Amniotic stem cell (primary cell): ENCODE measurements at places on chromosomes 6 and 20.

DNA sequence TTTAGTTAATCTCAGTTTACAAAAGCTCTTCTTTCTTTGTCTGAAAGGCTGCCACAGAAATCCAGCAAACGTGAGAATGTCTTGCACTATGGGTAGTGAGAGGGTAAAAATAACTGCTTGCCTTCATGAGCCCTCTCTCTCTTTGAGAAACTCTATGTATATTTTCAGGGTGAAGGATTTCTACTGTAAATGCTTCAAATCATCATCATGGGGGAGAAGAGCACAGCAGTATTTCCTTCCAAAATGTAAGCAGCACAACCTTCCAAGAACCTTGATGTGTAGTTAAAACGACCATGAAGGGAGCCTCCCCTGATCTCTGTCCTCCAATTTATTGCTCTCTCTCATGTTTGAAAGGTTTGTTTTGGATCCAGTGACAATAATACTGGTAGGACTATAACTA is 141.3 kb upstream of the CENPW start:
- DNase-seq = no peak

DNA sequence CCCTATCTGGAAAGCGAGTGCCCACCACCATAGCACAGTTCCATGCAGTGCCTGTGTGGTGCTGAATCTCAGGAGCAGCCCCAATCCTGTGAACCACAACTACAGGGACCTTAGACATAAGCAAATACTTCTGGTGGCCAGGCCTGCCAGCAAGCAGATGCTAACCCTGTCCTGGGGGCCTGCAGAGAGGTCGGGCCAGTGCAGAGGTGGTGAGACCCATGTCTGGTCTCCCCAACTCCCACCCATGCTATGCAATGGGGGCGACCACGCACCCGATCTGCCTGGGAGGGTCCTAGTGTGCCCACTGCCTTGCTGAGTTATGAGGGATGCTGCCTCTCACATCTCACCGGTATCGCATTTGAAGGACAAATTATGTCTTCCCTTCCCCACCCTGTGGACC is 151.6 kb upstream of the ZNF337 start:
- DNase-seq = no peak

DNA sequence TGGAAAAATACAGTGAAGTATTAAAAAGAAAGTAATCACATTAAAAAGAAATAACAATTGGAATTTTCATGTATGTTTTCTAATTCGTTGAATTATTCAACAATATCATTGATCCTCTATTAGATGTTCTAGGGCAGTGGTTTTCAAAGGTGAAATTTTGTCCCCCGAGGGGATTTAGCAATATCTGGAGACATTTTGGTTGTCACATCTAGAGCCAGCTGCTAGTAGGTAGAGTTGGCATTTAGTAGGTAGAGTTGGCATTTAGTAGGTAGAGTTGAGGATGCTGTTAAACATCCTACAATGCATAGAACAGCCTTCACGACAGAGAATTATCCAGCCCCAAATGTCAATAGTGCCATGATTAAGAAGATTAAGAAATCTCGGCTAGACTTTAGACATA is 173.7 kb downstream of the BCAS1 start:
- DNase-seq = no peak

DNA sequence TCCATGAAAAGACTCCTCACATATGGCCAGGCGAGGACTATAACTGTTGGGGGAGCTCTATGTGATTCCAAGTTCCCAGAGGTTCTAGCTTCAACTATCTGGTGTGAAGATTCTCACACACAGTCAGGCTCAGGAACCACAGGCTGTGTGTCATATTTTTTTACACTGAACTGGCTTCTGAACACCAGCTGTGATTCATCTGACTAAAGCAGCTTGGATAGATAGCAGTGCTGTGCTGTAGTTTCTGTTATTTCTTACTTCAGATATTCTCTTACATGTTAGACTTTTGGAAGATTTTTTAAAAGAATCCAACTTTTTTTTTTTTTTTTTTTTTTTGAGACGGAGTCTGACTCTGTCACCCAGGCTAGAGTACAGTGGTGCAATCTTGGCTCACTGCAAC is 140.7 kb upstream of the MCHR2 start:
- DNase-seq = no peak

- no peak for DNase-seq
These were observed 17.4 kb downstream of the RSPH4A start for GRCh38 chr6:116633685-116634084.

DNA sequence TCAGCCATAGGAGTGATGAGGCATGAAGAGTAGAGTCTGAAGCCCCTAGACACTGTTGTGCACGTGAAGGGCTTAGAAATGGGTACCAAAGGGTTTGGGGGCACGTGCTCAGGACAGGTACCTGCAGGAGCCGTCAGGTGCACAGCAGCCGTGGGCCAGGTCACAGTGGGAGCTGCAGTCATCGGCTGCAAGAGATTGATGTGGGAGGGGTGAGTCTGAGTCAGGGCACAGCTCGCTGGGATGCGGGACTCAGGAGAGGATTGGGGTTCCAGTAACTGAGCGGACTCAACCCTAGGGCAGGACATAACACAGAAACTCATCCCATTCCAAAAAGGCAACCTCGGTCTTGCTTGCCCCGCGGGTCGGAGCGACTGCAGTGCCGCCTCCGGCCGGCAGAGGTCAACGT is 1.1 kb downstream of the DLK2 start:
- no peak for DNase-seq

GRCh38 chr6:10555625-10556309 is 34.6 kb downstream of the GCNT2 start:
- no peak for DNase-seq

DNA sequence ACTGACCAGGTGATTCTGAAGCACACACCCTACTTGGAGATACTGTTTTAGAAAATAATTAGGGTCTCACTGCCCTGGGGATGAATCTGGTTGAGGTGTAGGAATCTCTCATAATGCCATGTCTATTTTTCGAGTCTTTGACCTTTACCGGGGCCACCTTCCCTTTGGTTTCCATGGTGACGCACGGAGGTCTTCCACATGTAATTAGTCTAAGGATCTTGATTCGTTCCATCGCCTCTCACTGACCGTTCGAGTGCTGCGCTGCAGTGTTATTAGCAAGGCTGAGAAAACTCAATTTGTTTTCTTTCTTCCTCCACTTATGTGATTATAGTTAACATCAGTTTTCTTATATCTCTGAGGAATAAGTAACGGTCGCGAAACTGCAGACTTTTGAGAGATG is 144.3 kb upstream of the SPACA1 start:
- DNase-seq = no peak
